ENCODE measurements at places on chromosomes 16 and 17. TPM values are rescaled to one million over a fixed set of nuclear protein-coding genes. Genes with fewer than 3 reads are reported as not detected.

The CCL1 gene
- not detected for total RNA-seq

The DRC3 gene
- total RNA-seq: 5.1 TPM

The TEX19 gene
- not detected for total RNA-seq

The SPATA22 gene
- 2.8 TPM for total RNA-seq

The PMFBP1 gene
- 1.2 TPM for total RNA-seq

The NHLRC4 gene
- total RNA-seq: 0.69 TPM

The KRTAP1-1 gene
- not detected for total RNA-seq
